Lung (tissue), 17 donors: ENCODE measurements at places on chromosomes 6 and 20. TPM values are rescaled to one million over a fixed set of nuclear protein-coding genes. Genes with fewer than 3 reads are reported as not detected.

Gene PTPRT
- total RNA-seq, result 10.6 TPM

GRCh38 chr20:10812759-10813327 lies 139.0 kb upstream of the JAG1 start:
- H3K4me3 ChIP-seq, result no peak overlapping the region
- peak; percentile 53 for DNase-seq
- no peaks in the 10 kb centered on the region for H3K27me3 ChIP-seq

DNA sequence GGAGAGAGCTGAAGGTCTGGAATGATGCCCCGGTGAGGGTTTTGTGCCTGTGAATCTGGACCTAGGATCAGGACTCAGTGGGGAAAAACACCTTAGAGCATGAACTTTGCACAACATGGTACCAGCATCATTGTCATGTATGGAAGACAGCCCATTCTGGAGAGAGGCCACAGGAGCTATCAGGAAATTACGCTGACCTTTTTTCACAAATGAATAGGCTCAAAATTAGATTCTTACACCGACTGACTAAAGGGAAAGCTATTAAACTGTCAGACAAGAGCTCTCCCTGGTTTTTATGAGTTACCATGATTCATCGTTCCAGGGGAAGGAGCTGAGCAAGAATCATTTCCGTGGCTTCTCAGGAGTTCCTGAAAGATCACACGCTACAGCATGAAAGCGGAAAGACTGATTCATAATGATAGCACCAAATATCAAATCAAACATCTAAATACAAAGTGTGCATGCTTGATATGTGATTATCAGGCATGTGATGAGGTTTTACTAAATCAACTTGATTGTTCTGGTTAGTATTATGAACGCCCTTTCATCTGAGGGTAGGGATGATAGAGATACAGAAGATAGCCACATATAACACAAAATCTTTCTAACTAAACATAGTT lies 224.9 kb upstream of the SMLR1 start:
- H3K27me3 ChIP-seq, result no peaks in the 10 kb centered on the region
- no peak for DNase-seq
- H3K27ac ChIP-seq, result no peak overlapping the region
- H3K4me1 ChIP-seq, result no peaks in the 10 kb centered on the region

GRCh38 chr6:31485055-31485454 lies 12.9 kb upstream of the MICB start:
- H3K27ac ChIP-seq, result no peak overlapping the region
- DNase-seq, result no peak
- no peak overlapping the region for H3K4me3 ChIP-seq
- H3K27me3 ChIP-seq, result no peaks in the 10 kb centered on the region
- H3K36me3 ChIP-seq, result no peaks in the 10 kb centered on the region

Gene ZNF311
- 1.7 TPM for total RNA-seq

GRCh38 chr6:144310765-144311164 lies 25.6 kb downstream of the UTRN start:
- H3K4me3 ChIP-seq, result no peak overlapping the region
- H3K36me3 ChIP-seq, result peaks cover 12% of the 10 kb centered on the region
- H3K4me1 ChIP-seq, result peaks cover 11% of the 10 kb centered on the region
- no peak for DNase-seq
- H3K27ac ChIP-seq, result no peak overlapping the region

- no peaks in the 10 kb centered on the region for H3K36me3 ChIP-seq
- H3K4me3 ChIP-seq, result no peak overlapping the region
- no peaks in the 10 kb centered on the region for H3K4me1 ChIP-seq
- no peak overlapping the region for H3K27ac ChIP-seq
- no peak for DNase-seq
- no peaks in the 10 kb centered on the region for H3K27me3 ChIP-seq
These were observed 23.5 kb upstream of the BACH2 start for GRCh38 chr6:90319979-90320685.

DNA sequence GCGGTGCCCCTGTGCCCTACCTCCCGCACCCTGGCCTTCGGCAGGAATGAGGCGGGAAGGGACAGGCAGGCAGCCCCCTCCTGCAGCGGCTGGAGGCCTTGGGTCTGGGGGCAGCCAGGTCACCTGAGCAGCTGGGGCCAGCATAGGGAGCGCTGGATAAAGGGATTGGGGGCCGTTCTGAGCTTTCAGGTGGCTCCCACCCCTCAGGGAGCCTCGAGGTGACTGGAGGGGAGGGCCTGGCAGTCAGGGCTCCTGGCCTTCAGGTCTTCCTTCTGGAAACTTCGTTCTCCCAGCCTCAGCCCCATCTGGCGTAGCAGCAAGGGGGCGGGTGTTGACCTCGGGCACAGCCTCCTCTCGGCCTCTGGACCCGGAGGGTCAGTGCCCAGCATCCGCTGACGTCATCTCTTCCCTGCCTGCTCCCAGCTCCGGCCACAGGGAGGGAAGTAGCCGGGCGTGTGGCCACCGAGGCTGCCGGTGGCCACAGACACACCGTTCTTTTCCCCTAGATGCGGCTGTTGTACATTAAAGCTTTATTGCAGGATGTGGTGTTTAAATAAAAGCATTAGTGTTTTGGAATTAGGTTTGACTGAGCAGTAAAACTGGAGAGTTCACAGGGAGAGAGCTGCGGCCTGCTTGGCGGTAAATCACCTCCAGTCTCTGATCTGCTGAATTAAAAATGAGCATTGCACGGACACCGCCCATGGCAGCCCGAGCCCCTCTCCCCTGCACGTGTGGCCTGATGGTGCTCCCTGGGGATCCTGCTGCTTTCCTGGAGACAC lies 80.0 kb upstream of the GATA5 start:
- no peak overlapping the region for H3K27ac ChIP-seq
- no peak overlapping the region for H3K4me3 ChIP-seq
- H3K27me3 ChIP-seq, result peaks cover 6% of the 10 kb centered on the region
- peaks cover 19% of the 10 kb centered on the region for H3K4me1 ChIP-seq
- DNase-seq, result no peak

DNA sequence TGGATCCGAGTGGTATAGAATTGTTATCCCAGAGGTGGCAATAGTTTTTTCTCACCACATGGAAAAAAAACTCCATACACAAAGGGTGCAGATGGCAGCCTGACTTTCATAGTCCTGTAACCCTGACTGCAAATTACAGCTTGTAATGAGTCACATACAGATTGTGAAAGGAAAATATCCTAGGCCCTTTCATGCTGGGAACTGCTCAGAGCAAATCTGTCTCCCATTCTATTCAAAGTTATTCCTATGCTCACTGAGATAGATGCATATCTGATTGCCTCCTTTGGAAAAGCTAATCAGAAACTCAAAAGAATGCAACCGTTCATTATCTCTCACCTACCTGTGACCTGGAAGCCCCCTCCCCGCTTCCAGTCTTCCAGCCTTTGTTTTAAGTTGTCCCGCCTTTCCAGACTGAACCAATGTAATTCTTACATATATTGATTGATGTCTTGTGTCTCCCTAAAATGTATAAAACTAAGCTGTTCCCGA lies 108.7 kb upstream of the MAP3K4 start:
- H3K27ac ChIP-seq, result no peak overlapping the region
- H3K27me3 ChIP-seq, result no peaks in the 10 kb centered on the region
- peak; percentile 54 for DNase-seq
- H3K4me1 ChIP-seq, result peaks cover 16% of the 10 kb centered on the region

DNA sequence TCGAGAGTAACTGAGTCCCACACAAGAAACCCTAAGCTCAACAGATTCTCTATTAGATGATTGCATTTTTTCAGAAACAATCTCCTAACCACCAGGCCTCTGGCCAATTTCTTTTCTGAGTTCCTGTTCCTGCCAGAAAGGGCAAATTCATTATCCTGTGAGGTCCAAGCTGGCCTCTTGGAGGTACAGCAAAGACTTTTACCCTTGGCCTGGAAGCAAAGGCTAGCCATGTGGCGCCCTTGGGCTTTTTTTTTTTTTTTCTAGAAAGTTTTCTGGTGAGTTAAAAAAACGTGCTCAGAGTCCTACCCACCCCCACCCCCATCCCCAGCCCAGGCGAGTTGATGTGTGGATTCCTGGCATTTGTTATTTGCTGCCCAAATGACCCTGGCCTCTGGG lies 59.0 kb upstream of the EEF1A1 start:
- DNase-seq, result peak; percentile 63
- H3K27ac ChIP-seq, result peak overlapping the region; percentile 91
- no peaks in the 10 kb centered on the region for H3K36me3 ChIP-seq
- no peaks in the 10 kb centered on the region for H3K27me3 ChIP-seq
- H3K4me1 ChIP-seq, result peaks cover 14% of the 10 kb centered on the region

GRCh38 chr6:82910820-82911219 lies 154.8 kb downstream of the UBE3D start:
- H3K27me3 ChIP-seq, result no peaks in the 10 kb centered on the region
- no peak for DNase-seq
- no peak overlapping the region for H3K27ac ChIP-seq
- no peak overlapping the region for H3K4me3 ChIP-seq
- H3K4me1 ChIP-seq, result no peaks in the 10 kb centered on the region
- no peaks in the 10 kb centered on the region for H3K36me3 ChIP-seq

- H3K4me1 ChIP-seq, result no peaks in the 10 kb centered on the region
- H3K27me3 ChIP-seq, result no peaks in the 10 kb centered on the region
- H3K36me3 ChIP-seq, result no peaks in the 10 kb centered on the region
- peak; percentile 59 for DNase-seq
These were observed 80.8 kb upstream of the VSTM2L start for GRCh38 chr20:37822141-37822601.
